GM23338 (cell line): ENCODE measurements at places on chromosomes 4 and X. TPM values are rescaled to one million over a fixed set of nuclear protein-coding genes. Genes with fewer than 3 reads are reported as not detected.

TCEAL3 gene
- 30.6 and 31.1 TPM in 2 replicates for polyA plus RNA-seq

TCEAL7 gene
- polyA plus RNA-seq = 17.2 and 20.2 TPM in 2 replicates

SSX3 gene
- polyA plus RNA-seq = 0.28 TPM in 1 of 2 replicates, not detected in the other

ITM2A gene
- 52.8 and 57.0 TPM in 2 replicates for polyA plus RNA-seq

GPR82 gene
- 0.32 and 0.35 TPM in 2 replicates for polyA plus RNA-seq

CTAG1A gene
- polyA plus RNA-seq = not detected in 2 replicates

CXCL3 gene
- 15.9 and 19.5 TPM in 2 replicates for polyA plus RNA-seq

FRMPD3 gene
- polyA plus RNA-seq = 0.11 and 0.16 TPM in 2 replicates

P2RY8 gene
- polyA plus RNA-seq = 0.23 and 0.24 TPM in 2 replicates

OPRPN gene
- polyA plus RNA-seq = not detected in 2 replicates

TCEAL2 gene
- polyA plus RNA-seq = 45.9 and 46.6 TPM in 2 replicates

SSX5 gene
- polyA plus RNA-seq = not detected in 2 replicates

FGG gene
- polyA plus RNA-seq = not detected in 2 replicates

CLTRN gene
- polyA plus RNA-seq = 2.5 and 2.7 TPM in 2 replicates

CT45A9 gene
- polyA plus RNA-seq = not detected in 2 replicates

KLHL4 gene
- 1.8 and 2.0 TPM in 2 replicates for polyA plus RNA-seq

GRK4 gene
- polyA plus RNA-seq = 1.3 and 2.4 TPM in 2 replicates

QRFPR gene
- 0.27 and 0.50 TPM in 2 replicates for polyA plus RNA-seq

POLN gene
- 1.8 and 4.0 TPM in 2 replicates for polyA plus RNA-seq

DGKK gene
- 2.1 TPM in 2 replicates for polyA plus RNA-seq

DUX4 gene
- not detected in 2 replicates for polyA plus RNA-seq

FAM9C gene
- 0.08 and 0.19 TPM in 2 replicates for polyA plus RNA-seq

NUDT11 gene
- polyA plus RNA-seq = 25.0 and 27.5 TPM in 2 replicates

HSD17B13 gene
- polyA plus RNA-seq = 0.15 TPM in 1 of 2 replicates, not detected in the other

HPGD gene
- polyA plus RNA-seq = 3.9 and 5.6 TPM in 2 replicates

FDCSP gene
- polyA plus RNA-seq = not detected in 2 replicates

MAGEA2 gene
- 0.83 and 1.5 TPM in 2 replicates for polyA plus RNA-seq

PDE6B gene
- polyA plus RNA-seq = 3.3 and 3.4 TPM in 2 replicates

FAM9B gene
- polyA plus RNA-seq = not detected in 2 replicates

ETNPPL gene
- 1.2 and 1.4 TPM in 2 replicates for polyA plus RNA-seq

ASB12 gene
- 0.63 and 1.1 TPM in 2 replicates for polyA plus RNA-seq

TSPAN5 gene
- polyA plus RNA-seq = 18.2 and 18.6 TPM in 2 replicates

TCEAL6 gene
- polyA plus RNA-seq = 1.2 and 2.2 TPM in 2 replicates

BEX4 gene
- polyA plus RNA-seq = 120 and 135 TPM in 2 replicates

NDST3 gene
- polyA plus RNA-seq = 0.19 and 0.21 TPM in 2 replicates

RGN gene
- 5.5 and 5.9 TPM in 2 replicates for polyA plus RNA-seq

NPY5R gene
- polyA plus RNA-seq = 1.2 and 1.8 TPM in 2 replicates

NHSL2 gene
- polyA plus RNA-seq = 3.7 and 4.7 TPM in 2 replicates

NEIL3 gene
- 9.5 and 11.8 TPM in 2 replicates for polyA plus RNA-seq

NUP62CL gene
- polyA plus RNA-seq = 4.6 and 5.8 TPM in 2 replicates
